ENCODE measurements at places on chromosomes 3 and 15. TPM values are rescaled to one million over a fixed set of nuclear protein-coding genes. Genes with fewer than 3 reads are reported as not detected.

DNA sequence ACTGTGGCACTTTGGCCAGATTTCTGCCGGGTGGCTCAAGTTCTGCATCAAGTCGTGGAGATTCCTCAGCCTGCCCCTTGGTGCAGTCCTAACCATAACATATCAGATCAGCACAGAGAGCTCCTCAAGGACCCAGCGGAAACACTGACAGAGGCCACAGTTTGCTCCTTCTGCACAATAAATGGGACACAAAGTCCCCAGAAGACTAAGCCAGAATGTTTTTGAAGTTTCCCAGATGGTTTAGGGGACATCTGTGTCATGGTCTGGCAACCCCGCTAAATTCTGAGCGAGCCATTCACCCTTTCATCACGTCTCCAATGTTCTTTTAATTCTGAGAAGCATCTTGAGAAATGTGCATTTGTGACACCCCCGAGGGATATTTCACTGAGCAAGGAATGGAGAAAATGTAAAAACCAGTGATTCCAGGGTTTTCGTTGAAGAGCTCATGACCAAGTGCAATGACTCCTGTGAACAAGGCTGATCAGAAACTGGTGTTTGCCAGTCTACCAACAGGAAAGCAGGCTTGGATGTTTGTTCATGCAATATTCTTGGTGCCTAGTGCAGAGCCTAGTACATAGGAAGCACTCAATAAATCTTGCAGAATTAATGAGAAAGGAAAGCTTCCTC is 64.8 kb upstream of the LMCD1 start:
- no peak for DNase-seq

- no peak for DNase-seq
Observed at GRCh38 chr15:65642594-65642993, 20.9 kb downstream of the SLC24A1 start.

- no peak for DNase-seq
Observed at GRCh38 chr3:179811321-179812095, 158.7 kb downstream of the USP13 start.

DNA sequence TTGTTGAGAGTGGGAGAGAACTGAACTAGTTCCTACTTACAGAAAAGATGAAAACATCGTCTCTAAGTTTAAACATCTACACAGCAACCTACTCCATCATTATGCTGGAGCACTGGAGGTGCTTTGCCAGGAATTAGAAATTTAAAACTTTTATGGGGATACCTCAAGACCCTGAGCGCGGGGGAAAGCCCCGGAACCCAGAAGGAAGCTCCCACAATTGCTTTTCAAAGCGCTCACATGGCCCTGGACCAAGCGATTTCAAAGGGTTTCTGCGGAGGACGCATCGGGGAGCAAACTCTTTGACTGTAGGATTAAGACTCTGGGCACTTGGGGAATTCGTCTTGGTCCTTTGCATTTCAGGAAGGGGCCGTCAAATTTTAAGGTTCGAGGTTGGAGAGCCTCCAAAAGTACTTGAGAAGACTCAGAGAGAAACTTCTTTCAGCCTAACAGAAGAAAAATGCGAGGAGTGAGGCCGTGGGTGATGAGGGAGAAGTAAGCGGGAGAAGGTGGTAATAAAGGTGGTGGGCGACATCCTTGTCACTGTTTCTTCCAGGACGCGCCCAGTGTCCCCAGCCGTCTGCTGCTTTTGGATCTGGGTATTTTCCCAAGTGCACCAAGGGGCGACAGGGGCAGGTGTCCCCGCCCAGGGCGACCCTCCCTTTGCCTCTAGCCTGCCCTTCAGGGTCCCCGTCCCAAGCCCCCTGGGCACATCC is 591 bp downstream of the PROK2 start:
- DNase-seq, result no peak

DNA sequence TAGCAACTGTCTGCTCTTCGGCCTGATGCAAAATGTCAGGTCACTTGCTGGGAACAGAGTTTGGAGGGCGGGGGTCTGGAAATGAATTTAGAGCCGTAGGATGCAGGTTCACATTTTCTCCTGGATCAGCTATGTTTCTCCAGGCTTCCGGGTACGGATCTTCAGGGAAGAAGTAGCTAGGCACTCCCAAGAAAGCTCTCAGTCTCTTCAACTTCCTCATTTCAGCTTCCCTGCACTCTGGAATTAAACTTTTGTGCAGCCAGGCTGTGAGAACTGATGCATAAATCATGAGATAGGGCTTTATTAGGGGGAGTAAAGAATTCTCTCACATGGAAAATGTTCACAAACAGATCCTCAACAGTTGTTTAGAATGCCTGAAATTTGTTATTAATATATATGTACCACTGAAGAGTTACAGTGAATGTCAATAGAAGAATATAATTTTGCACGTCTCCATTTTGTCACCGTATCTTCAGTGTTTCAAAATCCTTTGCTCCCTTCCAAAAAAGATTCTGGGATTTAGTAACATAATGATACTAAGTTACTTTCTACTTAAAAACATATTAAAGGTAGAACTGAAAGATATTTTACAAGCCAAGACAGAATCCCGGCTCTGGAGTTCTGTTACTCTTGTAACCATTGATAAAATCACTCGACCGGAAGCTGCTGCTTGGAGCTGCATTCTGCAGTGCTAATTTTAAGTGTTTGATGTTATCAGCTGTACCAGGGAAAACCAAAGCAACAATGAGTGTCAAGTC is 178.5 kb upstream of the P2RY1 start:
- no peak for DNase-seq

DNA sequence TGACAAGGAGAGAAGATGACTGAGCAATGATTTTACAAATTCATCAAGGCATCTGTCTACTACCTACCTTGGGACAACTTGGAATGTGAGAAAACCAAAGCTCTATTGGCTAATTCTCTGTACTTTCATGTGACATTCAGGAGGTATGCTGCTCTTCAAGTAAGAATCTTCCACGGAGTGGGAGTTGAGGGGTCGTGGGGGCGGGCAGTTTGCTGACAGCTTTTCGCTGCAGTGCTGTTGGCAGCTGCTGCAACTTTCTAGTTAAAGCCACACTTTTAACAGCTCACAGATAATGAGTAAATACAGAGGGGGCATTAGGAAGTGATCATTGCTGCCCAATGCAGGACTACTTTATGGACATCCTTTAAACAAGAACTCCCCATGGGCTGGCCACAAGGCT is 22.3 kb downstream of the CLDN1 start:
- no peak for DNase-seq

GRCh38 chr3:69560116-69560515 is 174.2 kb upstream of the FRMD4B start:
- no peak for DNase-seq

The TLE3 gene
- 40.6 TPM for total RNA-seq

The TRAIP gene
- 0.81 TPM for total RNA-seq

Data from heart left ventricle (tissue), 16 donors.